ENCODE measurements at places on chromosomes 16 and 17.

GRCh38 chr17:29240477-29240876 is 6.2 kb upstream of the CRYBA1 start:
- DNase-seq: no peak

GRCh38 chr17:34847938-34848337 is 113.3 kb downstream of the CCT6B start:
- DNase-seq: no peak

DNA sequence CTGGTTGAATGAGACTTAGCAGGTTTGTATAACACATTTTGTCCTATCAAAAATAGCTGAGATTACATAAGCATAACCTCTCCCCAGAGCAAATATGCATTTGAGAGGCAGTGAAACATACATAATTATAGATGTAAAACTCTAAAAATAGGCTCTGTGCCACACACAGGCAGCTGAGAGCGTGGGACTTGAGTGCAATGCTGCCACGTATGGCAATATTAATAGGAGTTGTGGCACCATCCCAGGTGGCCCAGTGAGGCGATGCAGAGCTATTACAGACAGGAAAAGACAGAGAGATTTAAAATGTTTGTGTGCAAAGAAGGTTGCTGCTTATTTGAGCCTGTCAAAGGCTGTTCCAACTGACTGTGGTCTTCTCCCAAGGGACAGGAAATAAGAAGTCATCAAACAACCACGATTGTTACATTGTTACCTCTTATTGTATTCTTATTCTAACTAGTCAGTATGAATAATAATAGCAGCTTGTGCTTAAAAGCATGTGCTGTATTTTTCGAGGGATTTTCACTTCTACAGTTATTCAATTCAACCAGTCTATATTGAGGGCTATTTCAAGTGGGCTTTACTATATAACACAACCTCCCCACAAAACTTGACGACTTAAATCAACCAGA is 116.5 kb downstream of the SALL1 start:
- no peak for DNase-seq

GRCh38 chr17:45316434-45317110 is at the start of gene MAP3K14:
TSS of gene MAP3K14 (minus strand) at chr17:45317020. CDS start at chr17:45290745, 26,275 bp downstream.
- DNase-seq: peak; percentile 76

DNA sequence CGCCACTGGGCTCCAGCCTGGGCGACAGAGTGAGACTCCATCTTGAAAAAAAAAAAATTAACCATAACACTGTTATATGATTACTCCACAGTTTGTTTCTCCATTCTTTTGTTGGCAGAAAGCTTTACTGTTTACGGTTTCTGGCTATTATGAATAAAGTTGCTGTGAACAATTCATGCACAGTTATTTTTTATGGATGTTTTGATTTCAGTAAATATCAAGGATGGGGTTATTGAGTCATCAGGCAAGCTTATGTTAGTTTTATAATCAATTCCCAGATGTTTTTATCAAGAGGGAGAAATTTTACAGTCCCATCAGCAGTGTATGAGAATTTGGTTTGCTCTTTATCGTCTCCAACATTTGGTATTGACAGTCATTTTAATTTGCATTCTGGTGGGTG is 67.9 kb downstream of the TAOK1 start:
- DNase-seq: no peak

DNA sequence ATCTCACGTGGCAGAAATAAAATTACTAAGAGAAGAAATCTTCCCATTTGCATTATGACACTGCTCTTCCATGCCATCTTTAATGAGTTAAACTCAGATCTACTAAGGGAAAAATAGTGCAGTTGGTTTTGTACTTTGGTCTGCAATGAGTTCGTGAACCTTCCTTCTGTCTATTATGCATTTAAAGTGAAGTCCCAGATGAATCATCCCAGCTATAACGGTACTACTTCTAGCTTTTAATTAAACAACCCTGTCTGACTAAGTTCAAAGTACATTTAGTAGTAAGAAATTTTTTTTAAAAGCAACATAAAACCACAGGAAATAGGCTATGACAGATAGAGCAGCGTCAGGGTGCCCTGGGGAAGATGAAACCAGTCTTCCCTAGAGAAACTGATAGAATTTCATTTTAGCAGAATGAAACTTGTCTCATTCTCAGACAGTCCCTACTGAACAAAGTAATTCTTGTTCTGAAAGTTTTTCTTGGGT is 1.8 kb downstream of the TMIGD1 start:
- peak; percentile 69 for DNase-seq

- DNase-seq: no peak
Observed at GRCh38 chr16:70777973-70778406, 23.0 kb downstream of the VAC14 start.

DNA sequence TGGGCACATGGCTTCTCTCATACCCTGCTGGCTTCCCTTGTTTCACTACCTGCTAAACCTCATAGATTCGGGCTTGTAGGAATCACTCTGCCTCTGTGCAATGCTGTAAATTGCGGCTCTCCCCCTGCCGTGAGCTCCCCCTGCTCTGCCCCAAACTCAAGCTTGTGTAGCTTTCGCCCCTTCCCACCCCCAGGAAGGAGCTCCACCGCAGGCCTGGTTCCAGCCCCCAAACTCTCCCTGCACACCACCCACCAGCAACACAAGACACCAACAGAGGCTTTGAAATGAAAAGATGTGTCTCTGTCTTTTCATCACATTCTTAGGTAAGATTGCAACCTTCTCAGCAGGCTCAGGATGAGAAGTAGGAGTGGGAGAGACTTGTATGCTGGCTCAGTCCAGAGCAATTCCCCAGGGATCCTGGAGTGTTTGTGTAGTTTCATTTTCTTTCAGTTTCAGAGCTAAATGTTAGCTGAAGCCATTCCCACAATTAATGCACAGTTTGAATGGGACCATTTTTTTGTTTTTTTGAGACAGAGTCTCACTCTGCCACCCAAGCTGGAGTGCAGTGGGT is 14.2 kb downstream of the CX3CL1 start:
- DNase-seq: no peak

- DNase-seq: no peak
Observed at GRCh38 chr16:1272453-1273198, 16.8 kb downstream of the TPSD1 start.

GRCh38 chr16:22849517-22849916 is 35.6 kb downstream of the HS3ST2 start:
- no peak for DNase-seq

- no peak for DNase-seq
Observed at GRCh38 chr17:30234296-30234695, 1.2 kb downstream of the SLC6A4 start.

DNA sequence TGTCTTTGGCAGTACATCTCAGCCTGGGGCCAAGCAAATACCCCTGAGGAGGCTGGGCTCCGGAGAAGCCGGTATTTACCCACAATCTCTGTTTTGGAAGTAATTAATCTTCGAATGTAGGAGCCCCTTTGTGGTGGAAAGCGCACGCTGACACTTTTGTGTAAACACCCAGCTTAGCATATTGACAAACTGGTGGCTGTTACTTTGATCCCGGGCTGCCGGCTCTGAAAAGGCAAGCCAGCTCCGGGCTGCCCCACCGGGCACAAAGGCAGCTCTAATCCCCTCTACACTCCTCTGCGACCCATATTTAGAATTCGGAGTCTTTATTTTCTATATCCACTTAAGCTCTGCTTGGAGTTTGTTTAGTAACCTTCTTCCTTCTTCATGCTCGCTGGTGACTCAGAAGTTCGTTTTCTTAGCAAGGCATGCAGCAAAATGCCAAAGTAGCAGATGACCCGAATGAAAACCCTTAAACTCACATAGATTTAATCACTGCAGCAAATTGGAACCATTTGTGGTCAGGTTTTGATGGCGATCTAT is 144.0 kb upstream of the IRX3 start:
- no peak for DNase-seq

GRCh38 chr16:728131-728889 is 1.4 kb downstream of the HAGHL start:
- DNase-seq: peak; percentile 65

DNA sequence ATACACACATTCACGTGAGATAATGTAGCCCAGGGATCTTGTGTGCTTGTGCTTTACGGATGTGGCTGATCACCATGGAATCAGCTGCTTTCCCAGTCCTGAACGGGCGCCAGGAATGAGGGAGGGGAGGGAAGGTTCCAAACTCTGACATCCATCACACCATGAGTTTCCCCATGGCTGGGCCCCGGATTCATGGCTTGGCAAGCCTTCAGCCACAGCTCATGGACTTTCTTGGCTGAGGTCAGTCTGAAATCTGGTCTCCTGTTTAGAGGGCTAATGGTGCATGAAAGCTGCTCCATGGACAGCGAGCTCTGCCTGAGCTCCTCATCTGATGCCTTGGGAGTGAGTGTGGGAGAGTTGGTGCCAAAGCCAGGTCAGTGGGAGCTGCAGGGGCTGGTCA is 767.6 kb upstream of the EEF2KMT start:
- DNase-seq: no peak

GRCh38 chr17:42305543-42306384 is 17.5 kb downstream of the STAT5A start:
- DNase-seq: peak; percentile 66

GRCh38 chr16:29820730-29821642 is 724 bp downstream of the MVP start:
- DNase-seq: peak; percentile 49

DNA sequence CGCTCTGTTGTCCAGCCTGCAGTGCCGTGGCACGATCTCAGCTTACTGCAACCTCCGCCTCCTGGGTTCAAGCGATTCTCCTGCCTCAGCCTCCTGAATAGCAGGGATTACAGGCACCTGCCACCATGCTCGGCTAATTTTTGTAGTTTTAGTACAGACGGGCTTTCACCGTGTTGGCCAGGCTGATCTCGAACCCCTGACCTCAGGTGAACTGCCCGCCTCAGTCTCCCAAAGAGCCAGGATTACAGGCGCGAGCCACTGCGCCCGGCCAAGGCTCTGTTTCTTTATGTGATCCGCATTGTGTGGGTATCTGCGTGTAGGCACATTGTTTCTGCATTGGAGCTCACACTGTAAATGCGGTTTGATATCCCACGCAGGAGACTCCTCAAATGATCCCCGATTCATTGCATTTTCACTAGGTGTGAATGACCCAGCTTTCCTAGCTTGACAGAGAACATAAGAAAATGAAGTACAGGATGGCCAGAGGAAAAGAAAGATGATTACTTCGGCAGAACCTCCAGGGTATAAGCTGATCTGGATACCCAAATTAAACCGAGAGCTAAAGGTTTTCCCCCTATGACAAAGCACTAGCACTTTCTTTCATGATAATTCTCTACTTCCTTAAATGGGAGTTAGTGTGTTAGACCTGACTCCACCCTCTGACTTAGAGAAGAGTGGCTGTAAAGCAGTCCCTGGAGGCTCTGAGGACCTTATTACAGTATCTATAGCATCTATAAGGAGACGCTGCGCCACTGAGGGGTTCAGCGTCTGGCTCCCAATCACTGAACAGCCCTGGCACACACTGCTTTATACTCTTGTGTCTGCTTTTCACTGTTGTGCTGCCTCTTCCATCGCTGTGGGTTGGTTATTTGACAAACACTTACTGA is 17.3 kb downstream of the COTL1 start:
- no peak for DNase-seq

DNA sequence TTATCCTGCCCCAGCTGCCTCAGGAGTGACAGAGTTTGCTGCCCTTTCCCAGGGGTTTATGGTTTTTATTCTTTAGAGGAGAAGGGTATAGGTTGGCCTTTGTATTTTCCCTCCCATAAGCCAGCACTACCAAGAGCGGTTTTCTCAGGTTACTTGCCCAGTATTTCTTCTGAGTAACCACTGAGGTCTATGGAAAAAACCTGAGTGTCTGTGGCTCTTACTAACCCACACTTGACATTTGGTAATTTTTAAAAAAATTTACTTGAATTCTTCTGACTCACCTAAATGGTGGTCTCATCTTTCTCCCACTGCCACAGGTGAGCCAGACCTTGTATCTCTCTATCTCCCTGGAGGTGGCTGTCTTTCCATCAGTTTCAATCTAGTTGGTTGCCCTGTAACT is 6.0 kb downstream of the SLC7A6 start:
- no peak for DNase-seq

DNA sequence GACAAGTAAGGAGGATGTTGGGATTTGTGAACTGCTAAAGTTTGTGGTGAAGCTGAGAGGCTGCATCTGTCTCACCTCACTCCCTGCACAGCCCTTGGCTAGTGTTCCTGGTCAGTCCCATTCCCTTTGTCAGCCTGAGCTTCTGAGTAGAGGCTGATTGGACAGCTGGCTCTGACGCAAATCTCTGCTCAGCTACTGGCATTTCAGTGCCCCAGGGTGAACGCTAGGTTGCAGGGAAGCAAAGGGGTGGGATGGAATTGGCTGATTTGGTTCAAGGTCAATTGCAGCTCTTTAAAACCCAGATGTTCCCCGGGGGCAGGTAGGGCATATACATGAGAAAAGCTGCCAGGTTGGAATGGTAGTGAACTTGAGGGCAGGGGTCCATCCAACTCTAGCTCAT is 23.1 kb upstream of the CNOT1 start:
- no peak for DNase-seq

- DNase-seq: no peak
Observed at GRCh38 chr16:28098959-28099945, 35.7 kb upstream of the GSG1L start.

DNA sequence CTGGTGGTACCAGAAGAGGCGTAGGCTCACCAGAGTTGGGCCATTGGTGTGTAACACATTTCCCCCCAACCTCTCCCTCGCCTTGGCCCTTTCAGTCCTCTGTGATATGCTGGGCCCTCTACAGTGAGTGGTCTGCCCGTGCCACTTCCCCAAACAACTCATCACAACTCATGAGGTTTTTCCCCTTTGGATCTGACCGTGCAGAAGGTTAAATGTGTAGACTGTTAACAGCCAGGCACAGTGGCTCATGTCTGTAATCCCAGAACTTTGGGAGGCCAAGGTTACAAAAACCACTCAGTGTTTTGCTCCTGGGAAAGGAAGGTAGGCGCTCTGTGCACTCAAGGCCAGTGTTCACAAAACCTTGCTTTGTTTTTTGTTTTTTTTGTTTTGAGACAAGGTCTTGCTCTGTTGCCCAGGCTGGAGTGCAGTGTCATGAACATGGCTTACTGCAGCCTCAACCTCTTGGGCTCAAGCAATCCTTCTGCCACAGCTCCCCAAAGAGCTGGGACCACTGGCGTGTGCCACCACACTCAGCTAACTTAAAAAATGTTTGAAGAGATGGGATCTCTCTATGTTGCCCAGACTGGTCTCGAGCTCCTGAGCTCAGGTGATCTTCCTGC is 11.3 kb upstream of the CYB5B start:
- DNase-seq: no peak

- DNase-seq: no peak
Observed at GRCh38 chr16:53087101-53087500, 32.3 kb downstream of the CHD9 start.

DNA sequence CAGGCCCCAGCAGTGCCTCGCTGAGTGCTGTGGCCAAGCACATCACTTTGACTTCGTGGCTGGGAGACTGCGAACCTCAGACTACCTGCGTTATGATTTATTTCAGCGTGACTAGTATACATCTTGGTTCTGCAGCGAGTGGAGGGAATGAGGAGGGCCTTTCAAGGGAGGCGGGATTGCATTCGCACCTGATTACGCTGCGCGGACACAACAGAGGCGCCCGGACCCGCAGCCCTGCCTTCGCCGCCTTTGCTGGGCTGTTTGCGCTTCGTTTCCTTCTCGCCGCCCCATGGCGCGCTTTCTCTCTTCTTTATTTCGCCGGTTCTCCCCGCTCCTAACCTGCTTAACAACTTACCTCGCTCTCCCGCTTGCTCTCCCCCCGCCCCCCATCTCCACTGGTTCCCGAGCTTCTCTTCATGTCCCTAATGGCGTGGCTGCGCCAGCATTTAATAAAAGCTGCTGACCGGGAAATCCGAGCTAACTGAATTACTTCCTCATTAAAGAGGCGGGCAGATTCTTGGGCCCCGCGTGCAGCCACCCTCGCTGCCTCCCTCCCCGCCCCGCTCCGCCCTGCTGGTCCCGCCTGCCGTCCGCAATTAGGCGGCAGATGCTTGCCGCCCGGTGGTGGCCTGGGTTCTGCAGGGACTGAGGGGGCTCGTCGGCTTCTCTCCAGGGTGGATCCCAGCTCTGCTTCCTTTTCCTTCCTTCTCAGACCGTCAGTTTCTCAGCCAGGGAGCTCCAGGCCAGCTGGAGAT is 257.6 kb upstream of the SDK2 start:
- DNase-seq: peak; percentile 32
